HFFc6 (cell line): ENCODE measurements at places on chromosomes 5 and 9. TPM values are rescaled to one million over a fixed set of nuclear protein-coding genes. Genes with fewer than 3 reads are reported as not detected.

- DNase-seq = no peak
Observed at GRCh38 chr5:6439588-6440550, 8.8 kb upstream of the UBE2QL1 start.

DNA sequence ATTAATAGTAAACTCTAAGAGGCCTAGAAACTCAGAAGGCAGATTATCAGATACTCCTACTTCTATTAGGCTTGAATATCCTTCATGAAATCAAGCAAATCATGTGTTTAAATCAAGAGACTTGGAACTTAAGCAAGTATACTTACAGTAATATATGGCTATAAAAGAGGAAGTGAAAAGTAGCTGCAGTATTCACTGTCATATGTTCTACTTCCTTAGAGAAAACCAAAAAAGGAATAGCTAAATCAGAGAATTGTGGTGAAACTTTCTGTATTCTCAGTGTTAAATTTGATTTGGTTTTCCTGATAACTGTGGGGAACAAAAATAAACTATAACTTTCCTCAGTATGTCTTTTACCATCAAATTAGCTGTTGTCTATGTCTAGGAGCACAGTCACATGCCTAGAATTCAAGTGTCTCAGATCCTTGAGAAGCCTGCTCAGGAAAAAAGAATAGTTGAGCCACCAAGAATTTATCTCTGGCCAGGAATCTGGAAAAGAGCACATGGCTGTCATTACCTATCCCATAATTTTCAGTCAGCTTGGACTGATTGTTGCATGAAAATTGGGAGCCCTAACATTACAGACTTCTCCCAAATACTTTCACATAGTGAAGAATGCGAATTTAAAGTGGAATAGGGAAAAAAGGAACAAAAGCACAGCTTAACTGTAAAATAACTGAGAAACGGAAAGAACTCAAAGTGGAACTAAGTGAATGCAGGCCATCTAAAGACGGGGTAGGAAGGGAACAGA, 1.7 kb downstream of the FKBP15 start:
- no peak for DNase-seq

DNA sequence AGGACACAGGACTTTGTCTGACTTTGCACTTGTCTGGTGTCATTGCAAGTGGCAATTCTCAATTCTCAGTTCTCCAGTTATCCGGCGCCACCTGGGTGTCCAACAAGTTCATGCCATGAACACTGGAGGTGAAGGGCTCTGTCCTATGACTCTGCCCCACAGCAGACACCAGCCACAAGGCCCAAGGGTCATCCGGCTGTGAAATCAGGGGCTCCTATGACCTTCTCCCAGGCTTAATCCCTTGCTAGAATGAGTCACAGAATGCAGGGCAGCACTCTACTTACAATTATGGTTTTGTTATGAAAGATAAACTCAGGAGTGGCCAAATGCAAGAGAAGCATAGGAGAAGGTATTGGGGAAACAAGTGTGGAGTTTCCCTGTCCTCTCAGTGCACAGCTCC, 392.0 kb downstream of the GADD45G start:
- no peak for DNase-seq

DNA sequence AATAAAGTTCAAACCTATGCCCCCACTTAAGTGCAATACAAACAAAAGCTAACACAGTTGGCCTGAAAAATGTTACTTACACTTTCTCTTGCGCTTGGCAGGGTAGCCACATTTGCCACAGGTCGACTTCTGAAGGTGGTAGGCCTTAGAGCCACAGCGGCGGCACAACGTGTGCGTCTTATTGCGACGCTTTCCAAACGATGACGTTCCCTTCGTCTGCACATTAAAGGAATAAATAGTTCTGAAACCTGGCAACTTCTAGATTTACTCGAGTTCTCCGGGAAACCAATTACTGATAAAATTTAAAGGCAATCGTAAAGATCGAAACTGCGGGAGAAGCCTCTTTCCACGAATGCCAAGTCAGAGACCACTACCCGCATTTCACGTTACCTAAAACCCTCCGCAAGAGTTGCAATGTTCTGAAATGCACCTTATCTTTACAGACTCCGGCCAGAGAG, 602 bp downstream of the RPL37 start:
- DNase-seq = no peak

- DNase-seq = no peak
Observed at GRCh38 chr5:124514956-124515355, 231.5 kb downstream of the ZNF608 start.

GRCh38 chr9:123431581-123431980, 75.6 kb downstream of the CRB2 start:
- no peak for DNase-seq

- DNase-seq = no peak
Observed at GRCh38 chr5:88503406-88503805, 234.8 kb upstream of the TMEM161B start.

Gene HMGCS1
- total RNA-seq = 14.1 to 15.6 TPM (median 15.1 TPM) in 3 replicates

Gene CD180
- not detected in 2 replicates for total RNA-seq

Gene PCDHGC4
- 0.57 to 0.74 TPM (median 0.63 TPM) in 3 replicates for total RNA-seq
